Omental fat pad (tissue), 4 donors: ENCODE measurements at places on chromosomes 6 and 20. TPM values are rescaled to one million over a fixed set of nuclear protein-coding genes. Genes with fewer than 3 reads are reported as not detected.

EDN1 gene
- total RNA-seq: 38.4 TPM

SPATA2 gene
- total RNA-seq: 3.5 TPM

IL17A gene
- total RNA-seq: not detected

SPDEF gene
- not detected for total RNA-seq

FARS2 gene
- 18.1 TPM for total RNA-seq

CAGE1 gene
- total RNA-seq: not detected

HDGFL1 gene
- not detected for total RNA-seq

GRCh38 chr20:49892260-49892659 is 23.1 kb downstream of the SPATA2 start:
- DNase-seq: peak; percentile 14

- DNase-seq: no peak
Measured at GRCh38 chr6:92110403-92110802, 1309.0 kb downstream of the EPHA7 start.

DNA sequence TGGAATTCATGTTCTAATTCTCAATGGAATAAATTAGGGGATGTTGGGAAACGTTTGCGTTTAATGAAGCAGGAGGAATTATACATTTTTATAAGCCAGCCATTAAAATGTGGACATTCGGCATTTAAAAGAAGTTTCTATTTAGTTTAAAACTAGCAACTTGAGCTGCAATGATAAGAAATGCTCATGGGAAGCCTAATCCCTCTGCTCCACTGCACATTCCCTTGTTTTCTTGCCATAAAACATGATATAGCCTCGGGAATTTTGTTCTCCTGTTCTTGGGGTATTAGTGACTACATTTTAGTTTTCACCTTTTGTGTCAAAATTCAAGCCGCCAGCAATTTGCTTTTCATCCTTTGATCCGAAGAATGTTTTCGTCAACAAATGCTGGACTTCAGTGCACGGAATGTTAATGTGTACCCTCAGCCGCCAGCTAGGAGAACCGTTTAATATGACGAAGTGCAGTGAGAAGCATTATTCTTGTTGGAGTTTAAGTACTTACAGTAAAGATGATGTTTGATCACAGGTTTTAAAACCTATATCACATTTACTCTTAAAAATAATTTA is 137.9 kb downstream of the HIVEP1 start:
- no peak for DNase-seq

DNA sequence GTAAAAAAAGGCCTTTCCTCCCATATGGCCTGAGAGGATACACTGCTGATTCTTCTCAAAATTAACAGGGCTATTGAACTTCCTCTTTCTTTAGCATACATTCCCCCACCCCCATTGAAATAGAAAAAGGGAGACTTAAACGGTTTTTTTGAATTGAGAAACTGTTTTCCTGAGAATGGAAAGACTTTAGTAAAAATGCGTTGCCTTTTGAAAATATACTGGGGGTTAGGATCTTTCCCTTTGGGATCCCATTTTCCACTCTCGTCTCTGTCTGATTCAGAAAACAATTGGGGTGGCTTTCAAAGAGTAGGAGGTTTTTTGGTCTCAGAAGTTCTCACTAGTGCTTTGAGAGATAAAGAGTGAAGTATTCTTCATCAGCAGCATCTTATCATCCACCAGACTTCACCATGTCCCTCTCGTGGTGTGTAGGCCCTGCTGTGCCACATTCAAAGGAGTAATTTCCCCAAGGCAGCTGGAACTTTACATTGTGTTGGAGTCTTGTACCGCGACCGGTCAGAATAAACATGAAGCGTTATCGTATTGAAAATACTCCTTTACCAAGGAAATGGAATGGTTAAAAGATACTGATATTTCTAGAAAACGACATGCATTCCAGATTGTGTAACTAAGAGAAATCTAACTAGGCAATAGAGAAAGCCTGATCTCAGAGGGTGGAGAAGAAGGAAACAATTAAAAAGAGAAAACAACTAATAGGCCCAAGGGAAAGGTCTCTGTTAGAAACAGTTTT is 10.6 kb downstream of the MYB start:
- no peak for DNase-seq

GRCh38 chr6:145012039-145012662 is 723.2 kb downstream of the EPM2A start:
- DNase-seq: no peak

GRCh38 chr20:44208770-44209169 is 1.8 kb downstream of the OSER1 start:
- DNase-seq: no peak

- DNase-seq: no peak
Measured at GRCh38 chr6:143562143-143562542, 50.6 kb upstream of the FUCA2 start.

GRCh38 chr6:169141671-169142537 is 111.7 kb downstream of the THBS2 start:
- no peak for DNase-seq

DNA sequence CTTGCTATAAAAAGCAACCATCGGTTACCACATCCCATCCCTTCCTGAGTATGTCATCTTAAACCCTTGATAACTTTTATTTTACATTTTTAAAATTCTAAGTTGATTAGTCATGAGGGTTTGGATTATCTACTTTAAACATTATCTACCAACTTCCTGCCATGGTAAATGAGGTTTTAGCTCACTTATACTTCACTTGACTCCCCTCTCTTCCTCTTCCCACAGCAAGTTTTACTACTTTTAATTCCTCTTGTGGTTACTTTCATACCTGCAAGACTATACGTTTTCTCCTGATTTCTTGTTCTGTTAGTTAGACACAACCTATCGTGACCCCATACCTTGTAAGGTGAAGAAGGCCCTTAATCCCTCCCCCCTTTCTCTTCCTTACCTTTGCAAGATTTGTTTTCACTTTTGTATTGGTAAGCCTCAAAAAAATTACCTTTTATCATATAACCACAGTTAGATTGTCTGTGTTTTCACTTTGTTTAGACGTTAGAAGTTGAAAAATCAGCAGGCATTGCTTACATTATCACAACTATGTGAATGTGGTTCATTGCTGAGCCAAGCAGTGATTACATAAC is 60.1 kb upstream of the OGFRL1 start:
- no peak for DNase-seq

DNA sequence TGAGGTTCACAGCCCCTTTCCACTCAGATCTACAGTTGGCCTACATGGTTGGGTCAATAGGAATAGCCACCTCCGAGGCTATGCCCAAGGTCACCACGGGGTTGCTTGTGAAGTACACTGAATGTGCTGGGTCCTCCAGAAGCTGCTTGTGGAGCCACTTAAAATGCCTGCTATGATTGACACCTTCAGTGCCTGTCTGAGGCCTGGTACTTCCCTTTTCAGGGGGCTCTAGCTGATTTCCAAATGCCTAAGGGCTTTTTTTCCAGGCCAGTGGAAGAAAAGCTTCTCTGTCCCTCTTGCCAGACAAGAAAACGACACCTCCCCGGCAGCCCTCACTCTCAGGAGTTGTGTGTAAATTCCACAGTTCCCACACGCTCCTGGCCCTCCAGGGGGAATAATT is 6.3 kb upstream of the NXT1 start:
- no peak for DNase-seq

- no peak for DNase-seq
Measured at GRCh38 chr6:12578097-12578496, 138.5 kb upstream of the PHACTR1 start.

GRCh38 chr20:22615425-22615824 is 31.1 kb upstream of the FOXA2 start:
- no peak for DNase-seq

DNA sequence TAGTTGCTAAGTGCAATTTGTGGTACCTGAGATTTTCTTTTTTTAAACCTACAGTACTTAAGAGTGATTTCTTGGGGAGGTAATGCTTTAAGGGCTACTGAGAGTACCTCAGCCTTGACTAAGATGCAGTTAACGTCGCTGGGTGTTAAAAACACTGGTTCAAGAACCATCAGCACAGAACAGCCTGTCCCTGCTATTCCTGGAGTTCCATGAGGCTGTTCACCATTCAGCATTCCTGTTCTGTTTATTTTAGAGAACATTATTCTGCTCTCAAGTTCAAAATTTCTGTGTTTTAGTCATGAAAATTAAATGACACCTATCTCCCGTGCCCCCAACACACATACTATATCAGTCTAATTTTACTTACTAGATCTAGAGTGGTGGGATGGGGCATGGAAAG is 1.7 kb upstream of the PRELID3B start:
- no peak for DNase-seq

DNA sequence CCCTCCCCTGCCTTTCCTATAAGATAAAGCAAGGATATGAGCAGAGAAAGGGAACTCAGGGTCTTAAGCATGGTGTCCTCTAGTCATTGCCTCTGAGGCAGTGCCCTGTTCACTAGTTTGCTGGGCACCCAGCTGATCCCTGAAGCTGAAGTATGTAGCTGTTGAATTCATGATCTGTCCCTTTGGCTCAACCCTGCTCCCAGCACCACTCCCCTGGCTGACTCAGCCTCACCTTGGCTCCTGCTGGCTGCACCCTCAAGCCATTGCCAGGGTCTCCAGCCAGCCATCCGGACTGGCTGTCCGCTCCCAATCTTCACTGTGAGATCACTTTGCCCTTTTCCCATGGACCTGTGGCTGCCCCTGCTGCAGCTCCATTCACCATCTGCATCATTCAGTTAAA is 25.9 kb upstream of the UST start:
- no peak for DNase-seq

DNA sequence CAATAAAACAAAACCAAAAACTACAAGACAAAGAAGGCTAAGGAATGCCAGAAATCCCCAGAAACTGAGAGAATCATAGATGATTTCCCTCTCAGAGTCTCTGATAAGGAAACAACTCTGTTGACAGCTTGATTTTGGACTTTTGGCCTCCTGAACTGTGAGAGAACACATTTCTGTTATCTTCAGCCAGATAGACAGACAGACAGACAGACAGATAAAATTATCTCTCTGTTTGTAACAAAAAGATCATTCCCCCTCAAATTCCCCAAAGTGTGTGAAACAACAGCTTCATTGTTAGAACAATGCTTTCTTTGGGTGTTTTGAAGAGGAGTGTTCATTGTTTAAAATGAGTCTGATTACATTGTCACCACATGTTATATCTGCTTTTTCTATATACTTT is 148.2 kb downstream of the BCKDHB start:
- no peak for DNase-seq

DNA sequence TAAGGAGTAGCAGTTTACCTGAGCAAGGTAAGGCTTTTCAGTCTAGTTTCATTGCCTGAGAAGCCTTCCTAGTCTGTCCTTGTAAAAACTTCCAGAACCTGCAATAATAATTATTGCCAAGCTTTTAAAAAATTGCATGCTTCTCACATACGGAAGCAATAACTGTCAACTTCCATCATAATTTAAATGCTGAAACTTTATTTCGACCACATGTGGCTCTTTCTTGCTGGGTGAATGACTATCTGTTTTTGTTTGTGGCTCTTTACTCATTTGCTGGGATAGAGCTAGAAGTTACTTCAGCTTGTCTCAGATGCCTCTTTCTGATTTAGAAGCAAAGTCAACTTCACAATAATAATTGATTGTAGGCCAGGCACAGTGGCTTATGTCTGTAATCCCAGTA is 95.9 kb upstream of the COL21A1 start:
- no peak for DNase-seq
